ENCODE measurements at places on chromosomes 4 and X.

DNA sequence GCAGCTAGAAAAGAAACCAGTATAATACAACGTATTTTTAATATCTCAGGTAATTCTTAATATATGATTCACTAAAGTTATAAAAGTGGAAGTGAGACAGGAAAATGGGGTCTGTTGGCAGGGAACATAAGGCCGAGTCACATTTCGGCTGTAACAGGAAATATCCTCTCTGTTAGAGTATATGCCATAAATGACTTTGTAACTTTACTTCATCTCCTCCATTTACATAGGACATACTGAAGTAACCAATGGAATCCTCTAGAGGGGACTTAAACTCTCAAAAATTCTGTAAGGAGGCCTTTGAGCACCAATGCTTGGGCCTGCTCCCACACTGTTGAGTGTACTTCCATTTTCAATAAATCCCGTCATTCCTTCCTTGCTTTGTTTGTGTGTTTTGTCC lies 71.3 kb downstream of the ANKRD17 start:
- no peak for DNase-seq

DNA sequence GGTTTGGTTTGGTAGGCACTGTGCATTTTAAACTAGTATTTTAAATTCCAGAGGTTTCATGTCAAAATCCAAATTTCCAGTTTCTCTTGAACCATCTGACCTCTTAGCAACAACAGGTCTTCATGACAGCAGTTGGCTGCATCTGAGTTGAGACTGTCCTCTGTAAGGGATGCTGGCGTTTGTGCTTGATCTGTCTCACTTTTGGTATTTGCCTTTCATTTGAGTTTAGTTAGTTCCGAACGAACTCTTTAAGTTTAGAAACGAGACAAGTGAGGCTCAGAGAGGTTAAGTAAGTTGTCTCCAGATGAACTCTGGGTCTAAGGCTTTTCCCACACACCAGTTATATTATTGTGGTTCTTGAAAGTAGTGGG lies 29.1 kb downstream of the SPARCL1 start:
- DNase-seq, result no peak

DNA sequence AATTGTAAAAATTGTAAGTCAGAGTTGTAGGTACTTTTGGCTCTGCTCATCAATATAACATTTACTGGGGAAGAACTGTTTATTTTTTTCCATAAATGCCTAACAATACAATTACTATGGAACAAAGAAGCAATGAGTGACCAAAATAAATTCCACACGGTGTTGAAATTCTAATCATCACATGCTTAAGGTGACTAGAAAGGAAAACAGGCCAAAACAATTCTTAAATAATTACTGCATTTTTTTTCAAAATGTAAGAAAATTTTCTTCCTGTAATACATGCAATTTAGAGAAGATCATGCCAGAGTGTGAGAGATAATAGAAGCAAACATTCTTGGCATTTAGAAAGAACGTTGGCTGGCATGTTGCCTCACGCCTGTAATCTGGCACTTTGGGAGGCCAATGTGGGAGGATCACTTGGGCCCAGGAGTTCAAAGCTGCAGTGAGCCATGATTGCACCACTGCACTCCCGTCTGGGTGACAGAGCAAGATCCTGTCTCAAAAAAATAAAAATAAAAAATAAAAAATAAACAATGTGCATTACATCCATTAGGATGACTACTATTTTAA lies 22.5 kb downstream of the C4orf46 start:
- no peak for DNase-seq

DNA sequence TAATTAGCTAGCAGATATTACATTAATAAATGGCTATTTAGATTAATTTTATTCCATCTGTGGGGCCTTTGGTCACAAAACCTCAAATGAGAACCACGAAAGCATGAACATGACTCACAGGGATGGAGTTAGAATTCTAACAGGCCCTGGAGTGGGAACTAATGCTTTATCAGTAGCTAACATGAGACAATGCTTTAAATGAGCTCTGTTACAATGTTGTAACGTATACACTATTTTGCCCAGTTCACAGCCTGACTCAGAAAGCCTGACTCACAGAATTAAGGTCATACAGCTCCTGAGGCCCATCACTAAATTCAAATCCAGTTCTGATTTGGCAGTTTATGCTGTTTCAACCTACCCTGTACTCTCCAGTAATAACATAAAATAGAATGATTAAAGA lies 23.2 kb downstream of the VEGFC start:
- DNase-seq, result no peak

- no peak for DNase-seq
Measured at GRCh38 chrX:133325422-133325821, 89.9 kb downstream of the GPC4 start.

DNA sequence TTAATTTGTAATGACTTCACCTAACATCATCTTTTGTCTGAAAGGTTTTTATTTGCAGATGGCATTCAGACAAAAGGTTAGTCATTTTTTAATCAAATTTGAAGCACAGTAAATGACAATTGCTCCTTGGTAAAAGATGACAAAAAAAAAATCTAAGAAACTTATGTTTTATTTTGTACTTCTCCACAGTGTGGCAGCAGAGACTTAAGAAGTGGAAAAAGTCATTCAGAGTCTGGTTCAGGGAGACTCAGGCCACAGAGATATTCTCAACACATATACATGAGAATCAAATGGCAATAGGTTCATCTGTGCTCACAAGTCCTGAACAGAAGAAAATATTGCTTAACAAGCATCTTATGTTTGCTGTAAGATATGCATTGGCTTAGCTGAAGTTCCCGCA lies 436.2 kb downstream of the KCNIP4 start:
- no peak for DNase-seq

DNA sequence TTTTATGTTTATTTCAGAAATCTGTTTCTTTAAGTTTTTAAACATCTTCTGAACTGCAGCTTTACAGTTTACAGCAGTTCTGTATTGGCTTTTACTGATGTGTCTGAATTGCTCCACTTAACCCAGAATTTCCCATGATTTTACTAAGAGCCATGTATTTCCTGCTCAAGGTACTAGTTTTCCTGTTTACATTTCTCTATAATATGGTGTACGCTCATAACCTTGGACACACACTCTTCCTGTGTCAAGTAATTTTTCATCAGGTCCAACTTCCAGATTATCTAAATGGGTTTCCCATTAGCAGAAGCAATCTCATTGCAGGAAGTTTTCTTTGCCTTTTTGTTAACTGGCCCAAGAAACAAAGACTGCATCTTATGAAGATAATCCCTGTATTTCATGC lies 12.3 kb downstream of the ELF2 start:
- no peak for DNase-seq

DNA sequence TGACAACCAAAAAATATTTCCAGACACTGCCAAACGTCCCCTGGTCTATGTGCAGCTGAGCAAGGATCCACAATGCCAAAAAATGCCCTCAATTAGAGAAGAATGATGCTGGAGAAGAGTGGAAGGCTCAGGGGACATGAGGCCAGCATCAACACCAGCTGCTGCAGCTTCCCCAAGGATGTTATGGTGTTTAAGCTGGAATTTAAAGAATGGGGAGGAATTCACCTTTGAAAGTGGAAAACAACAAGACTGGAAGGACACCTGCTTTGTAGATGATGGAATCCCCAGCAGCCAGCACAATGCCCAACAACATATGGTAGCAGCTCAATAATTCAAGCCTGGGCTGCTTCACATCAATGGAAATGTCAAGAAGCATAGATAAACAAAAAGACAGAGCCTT lies 20.3 kb upstream of the SMPX start:
- DNase-seq, result no peak

GRCh38 chr4:99208719-99209075 lies 10.3 kb downstream of the ADH6 start:
- DNase-seq, result no peak

DNA sequence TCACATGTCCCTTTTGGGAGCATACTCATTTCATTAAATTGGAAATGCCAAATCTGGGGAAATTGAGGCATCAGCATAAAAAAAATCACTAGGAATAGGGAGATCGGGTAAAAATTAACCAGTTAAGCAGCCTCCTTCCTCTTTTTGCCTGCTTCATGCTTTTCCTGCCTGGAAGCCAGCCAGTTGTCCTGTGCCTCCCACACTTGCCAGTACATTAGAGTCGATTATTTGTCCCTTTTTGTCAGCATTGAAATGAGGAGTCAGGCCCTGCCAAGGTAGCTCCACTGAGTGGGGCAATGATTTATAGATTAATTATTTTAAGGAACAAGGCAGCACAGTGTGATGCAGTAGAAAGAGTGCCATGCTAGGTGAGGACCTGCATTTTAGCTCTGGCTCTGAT lies 55.3 kb downstream of the SH2D1A start:
- no peak for DNase-seq

DNA sequence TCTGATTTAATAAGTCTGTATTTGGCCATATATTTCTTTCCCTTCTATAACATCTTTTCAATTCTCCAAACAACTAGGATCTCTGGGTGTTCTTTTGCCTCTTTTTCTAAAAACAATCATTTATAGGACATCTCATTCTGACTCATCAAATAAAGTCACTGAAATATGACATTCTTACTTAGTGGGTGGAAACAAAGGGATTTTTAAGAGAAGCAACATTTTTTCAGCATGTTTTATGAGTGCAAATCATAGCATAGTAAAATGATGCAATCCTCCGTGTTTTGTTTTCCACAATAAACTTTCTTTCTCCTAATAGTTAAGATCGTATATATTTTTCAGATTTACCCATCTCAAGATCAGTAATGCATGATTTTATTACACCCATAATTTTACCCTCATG lies 179.8 kb downstream of the SPCS3 start:
- DNase-seq, result no peak

DNA sequence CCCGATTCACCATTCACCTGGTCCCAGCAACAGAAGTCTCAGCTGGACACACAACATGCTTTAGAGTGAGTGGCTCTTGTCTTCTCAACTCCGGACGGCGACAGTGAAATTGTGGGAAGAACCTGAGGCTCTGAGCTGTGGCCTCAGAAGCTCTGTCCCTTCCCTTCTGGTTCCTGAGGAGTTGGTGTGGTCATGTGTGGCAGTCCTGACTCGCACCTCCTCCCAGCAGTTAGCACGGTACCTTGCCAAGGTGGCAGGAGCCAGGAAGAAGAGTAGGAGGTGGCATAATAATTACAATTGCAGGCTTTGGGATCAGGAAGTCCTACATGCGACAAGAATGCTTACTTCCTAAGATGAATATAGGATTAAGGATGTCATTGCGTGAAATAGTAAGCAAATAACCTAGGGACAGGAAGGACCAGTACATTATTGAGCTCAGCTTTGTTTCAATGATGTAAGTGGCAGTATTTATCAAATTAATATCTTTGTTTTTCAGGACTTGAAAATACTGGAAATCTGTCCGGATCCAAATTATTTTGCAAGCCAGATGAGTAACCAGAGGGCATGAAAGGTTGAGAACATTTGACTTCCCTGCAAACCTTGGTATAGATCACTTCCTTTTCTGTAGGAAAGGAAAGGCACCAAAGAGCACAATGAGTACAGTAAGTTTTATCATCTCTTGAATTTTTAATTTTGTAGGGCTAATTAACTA lies 21.1 kb downstream of the RNF4 start:
- no peak for DNase-seq

DNA sequence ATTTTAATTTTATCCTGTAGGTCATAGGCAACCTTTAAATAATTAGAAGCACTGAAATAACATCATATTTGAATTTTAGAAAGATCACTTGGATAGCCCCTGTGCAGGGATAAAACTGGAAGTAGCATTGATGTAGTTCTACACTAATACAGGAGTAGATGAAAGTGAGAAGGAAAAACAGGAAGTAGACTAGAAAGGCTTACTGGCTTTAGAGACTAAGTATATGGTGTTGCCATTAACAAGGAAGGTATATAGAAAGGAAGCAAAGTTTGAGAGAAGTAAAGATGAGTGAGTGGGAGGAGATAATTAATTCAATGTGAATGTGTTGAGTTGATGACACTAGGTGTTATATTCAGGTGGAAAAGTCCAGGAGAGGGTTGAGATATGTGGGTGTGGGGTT lies 73.1 kb upstream of the EPGN start:
- DNase-seq, result no peak

DNA sequence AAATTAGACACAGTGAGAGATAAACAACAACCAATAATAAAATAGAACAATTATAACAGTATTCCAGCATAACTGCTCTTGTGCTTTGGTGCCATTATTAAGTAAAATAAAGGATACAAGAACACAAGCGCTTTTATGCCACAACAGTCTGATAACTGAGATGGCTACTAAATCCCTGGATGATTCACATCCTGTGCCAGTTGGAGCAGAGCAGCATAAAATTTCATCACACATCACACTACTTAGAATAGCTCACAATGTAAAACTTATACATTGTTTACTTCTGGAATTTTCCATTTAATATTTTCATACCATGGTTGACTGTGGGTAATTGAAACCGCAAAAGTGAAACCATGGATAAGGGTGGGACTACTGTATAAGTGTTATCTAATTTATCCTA lies 399.9 kb upstream of the CNKSR2 start:
- DNase-seq, result no peak

- DNase-seq, result peak; percentile 61
Measured at GRCh38 chrX:40062525-40063155, 35.1 kb downstream of the BCOR start.

DNA sequence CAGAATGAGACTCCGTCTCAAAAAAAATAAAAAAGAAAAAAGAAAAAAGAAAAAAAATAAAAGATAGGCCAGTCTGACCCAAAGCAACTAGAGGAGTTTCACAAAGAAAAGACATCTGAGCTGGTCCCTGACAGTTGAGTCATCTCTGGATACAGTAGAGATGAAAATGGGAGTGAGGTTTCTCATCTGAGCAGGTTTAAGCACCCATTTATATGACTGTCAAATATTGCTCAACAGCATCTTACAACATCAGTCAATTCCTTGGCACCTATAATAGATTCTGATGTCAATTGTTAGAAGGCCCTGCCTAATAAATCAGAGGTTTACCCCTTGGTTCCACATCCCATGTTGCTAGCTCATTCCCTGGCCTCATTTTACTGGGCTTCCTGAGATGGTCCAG lies 490.5 kb downstream of the MAGEE1 start:
- no peak for DNase-seq

- no peak for DNase-seq
Measured at GRCh38 chr4:177119691-177120090, 190.0 kb upstream of the NEIL3 start.

DNA sequence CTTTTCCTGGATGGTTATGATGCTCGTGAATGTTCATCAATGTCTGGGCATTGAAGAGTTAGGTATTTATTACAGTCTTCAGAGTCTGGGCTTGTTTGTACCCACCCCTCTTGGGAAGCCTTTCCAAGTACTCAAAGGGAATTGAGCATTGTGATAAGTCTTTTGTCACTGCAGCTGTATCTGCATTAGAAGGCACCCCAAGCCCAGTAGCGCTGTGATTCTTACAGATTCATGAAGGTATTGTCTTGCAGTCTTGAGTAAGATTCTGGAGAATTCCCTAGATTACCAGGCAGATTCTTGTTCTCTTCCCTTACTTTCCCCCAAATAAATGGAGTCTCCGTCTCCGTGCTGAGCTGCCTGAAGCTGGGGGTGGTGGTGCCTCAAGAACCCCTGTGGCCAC lies 173.4 kb upstream of the HUWE1 start:
- no peak for DNase-seq

DNA sequence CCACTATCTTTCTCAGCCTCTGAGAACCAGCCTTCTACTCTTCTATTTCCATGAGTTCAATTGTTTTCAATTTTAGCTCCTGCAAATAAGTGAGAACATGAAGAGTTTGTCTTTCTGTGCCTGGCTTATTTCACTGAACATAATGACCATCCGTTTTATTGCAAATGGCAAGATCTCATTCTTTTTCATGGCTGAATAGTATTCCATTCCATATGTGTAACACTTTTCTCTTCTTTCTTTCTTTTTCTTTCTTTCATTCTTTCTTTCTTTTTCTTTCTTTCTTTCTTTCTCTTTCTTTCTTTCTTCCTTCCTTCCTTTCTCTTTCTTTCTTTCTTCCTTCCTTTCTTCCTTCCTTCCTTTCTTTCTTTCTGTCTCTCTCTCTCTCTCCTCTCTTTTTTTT lies 228.7 kb downstream of the SHOX start:
- DNase-seq, result no peak

Data from femur (tissue), 1 donor.